Naive thymus-derived CD8-positive, alpha-beta T cell (primary cell): ENCODE measurements at places on chromosomes 16 and 17.

DNA sequence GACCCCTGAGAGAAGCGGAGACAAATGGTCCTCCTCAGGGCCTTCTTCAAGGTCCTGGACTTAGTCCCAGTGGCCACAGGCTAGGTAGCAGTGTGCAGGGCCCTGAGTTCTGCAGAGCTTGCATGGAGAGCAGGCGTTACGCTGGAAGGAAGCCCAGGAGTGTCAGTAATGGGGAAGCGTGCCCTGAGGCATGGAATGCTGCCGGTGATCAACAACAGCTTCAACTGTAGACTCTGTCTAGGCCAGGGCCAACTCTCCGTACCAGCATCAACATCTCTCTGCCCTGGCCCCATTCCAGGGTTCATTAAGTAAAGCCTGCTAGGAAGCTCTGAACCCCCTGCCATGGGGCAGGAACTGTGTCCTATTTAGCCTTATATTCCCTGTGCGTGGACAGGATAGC, 568 bp upstream of the TNK1 start:
- no peak for DNase-seq

DNA sequence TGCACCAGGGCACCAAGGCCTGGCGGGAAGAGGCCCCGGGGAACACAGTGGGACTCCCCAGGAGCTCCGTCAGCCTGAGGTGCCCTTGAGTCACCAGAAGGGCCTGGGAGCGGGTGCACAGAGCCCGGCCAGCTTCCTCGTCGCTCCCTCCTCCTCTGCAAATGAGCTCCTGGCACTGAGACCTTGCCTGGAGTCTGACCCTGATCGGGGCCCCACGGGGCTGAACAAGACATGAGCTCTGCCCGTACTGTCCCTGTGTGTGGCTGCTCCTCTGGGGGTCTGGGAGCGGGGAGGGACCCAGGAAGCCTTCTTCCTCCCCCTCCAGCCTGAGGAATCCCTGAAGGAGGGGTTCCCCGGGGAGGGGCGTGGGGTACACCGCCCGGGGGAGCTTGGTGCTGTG, 36.4 kb upstream of the SSTR5 start:
- DNase-seq = no peak

- DNase-seq = no peak
Measured at GRCh38 chr17:19391432-19391831, 4.4 kb upstream of the MFAP4 start.

DNA sequence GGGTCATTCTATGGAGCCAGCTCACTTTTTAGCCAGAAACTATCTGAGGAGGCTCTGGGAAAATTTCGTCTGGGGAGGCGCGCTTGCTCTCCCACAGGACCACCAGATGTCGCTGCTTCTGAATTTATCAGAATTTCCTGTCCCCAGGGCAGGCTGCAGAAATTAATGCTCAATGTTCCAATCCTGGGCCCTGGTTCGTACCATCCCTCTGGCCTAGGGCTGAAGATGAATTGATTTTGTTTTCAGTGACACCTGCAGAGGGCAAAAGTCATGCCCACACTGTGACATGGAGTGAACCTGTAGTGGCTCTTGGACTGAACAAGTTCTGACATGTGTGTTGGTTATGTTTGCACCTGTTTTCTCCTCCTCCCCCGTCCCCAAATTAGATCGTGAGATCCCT, 482.6 kb downstream of the NPIPA7 start:
- peak; percentile 61 for DNase-seq

DNA sequence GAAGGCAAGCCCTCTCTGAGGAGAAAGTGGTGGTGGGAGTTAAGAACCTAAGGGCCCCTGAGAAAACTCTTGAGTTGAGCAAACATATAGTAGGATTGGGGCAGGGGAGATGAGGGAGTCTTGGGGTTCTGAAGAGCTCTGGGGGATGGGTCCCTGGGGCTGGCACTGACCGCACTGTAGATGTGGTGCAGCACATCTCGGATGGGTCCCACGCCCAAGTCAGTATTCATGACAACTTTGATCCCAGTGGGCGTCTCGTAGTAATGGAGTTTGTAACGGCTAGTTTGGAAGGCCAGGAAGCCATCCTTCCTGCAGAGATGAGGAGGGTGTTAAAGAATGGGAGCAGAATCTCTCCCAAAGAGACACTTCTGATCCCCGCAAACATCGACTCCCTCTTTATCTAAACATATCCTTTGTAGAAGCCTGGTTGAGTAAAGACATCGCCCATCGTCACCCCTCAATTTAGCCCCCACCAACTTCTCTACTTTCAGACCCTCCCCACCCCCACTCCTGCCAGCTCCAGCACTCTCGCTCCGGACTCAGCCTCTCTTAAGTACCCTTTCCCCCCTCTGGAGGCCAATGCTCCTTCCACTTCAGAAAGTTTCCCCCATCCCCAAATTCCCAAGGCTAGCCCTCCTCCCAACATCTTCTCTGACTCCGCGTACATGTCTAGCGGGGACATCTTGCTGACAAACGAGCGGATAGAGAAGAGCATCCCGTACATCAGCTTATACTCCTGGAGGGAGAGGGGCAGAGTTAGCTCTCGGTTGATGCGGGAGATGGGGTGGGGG, 710 bp downstream of the TRAPPC1 start:
- no peak for DNase-seq

DNA sequence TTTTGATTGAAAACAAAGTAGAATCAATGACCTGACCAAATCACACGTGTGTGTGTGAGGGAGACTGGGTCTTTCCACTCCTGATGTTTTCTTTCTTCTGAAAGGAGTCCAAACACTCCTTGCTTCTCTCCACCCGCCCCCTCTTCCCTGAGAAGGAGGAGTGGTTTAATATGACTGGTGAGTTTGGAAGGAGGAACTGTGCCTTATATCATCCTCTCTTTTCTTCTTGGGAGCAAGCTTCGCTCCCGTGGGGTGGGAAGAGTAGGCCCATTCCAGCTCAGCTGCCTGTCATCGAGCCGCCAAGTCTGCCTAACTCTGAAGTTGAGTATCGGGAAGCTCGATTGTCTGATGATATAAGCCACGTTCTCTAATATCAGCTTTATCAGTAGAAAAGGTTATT, 96.5 kb downstream of the YPEL2 start:
- DNase-seq = no peak
